ENCODE measurements at places on chromosomes 12 and 14.

DNA sequence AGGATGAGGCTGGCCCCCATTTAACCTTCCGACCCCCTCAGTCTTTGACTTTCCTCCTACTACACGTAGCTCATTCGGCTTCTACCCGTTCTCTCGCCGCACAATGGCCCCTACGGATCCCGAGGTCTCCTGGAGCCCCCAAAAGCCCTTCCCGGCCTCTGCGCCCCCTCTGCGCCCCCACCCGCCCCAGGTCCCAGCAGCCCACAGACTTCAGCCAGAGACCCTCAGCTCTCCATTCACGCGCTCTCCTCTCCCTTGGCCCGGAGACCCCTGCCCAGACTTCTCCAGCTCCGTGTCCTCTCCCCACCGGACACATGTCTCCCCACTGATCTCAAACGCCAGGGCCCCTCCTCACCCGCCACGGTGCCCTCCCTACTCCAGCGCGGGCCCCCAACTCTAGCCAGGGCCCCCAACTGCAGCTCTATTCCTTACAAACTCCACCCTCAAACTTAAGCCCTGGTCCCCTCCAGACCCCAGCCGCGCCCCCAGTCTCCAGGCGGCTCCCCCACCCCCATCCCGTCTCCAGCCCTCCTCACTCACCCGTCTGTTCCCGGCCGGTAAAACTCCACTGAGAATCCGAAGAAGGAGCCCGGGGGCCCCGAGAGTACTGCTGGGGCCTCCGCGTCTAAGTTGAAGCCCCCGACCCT, 502 bp downstream of the ITGA5 start:
- no peak for DNase-seq

DNA sequence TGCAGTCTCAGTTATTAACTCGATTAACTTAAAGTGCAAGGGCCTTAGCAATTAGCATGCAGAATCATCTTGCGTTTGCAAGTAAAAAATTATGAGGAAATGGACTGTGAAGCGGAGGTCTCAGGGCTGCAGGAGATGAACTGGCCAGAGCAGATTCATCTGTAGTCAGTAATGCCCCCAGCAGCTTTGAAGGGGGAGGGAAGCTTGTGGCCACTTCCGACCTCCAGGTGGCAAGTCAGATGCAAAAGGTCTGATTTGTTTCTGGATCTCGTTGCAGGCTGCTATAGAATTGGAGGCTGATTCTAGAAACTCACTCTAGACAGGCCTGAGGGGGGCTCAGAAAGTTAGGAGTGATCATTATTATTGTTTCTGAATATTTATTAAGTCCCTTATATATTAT, 107.4 kb upstream of the RGS6 start:
- no peak for DNase-seq

DNA sequence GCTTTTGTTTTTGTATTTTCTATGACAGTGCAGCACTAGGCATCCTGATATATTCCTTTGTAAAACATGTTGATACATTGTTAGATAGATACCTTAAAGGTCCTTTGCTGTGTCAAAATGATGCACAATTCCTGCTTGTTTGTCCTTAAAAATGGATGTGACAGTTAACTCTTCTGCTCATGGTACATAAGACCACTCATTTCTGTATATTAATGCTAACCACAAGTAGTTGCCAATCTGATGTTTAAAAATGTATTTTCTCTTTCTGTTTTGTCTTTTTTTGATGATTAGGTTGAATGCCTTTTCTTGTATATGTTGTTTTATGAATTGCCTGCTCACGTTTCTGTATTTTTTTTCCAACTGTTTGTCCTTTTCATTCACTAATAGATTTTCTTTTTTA, 35.1 kb downstream of the ATF7IP start:
- DNase-seq, result no peak

GRCh38 chr12:60205500-60205899, 609.7 kb downstream of the SLC16A7 start:
- no peak for DNase-seq

DNA sequence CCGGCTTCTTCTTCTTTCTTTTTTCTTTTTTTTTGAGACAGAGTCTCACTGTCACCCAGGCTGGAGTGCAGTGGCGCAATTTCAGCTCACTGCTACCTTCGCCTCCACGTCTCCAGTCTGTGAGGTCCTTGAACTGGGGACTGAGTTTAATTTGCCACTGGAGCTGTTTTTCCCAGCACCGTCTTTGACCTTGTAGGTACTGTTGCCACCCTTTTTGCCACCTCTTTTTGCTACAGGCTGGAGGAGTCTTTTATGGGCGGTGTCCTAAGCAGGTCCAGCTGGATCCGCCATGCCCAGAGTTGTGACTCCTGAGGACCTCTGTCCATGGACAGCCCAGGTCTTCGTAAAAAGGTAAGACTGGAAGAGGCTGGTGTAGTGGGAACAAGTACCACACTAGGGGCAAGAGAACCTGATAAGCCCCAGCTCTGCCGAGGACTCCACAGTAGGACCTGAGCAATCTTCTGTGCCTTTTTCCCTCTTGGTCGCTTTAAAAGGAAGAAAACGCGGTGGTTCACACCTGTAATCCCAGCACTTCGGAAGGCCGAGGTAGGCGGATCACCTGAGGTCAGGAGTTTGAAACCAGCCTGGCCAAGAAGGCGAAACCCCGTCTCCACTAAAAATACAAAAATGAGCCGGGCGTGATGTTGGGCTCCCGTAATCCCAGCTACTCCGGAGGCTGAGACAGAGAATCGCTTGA, 946 bp downstream of the RNU4-2 start:
- peak; percentile 22 for DNase-seq

- DNase-seq, result no peak
These were observed 403.8 kb downstream of the NPAS3 start for GRCh38 chr14:33342299-33342974.

DNA sequence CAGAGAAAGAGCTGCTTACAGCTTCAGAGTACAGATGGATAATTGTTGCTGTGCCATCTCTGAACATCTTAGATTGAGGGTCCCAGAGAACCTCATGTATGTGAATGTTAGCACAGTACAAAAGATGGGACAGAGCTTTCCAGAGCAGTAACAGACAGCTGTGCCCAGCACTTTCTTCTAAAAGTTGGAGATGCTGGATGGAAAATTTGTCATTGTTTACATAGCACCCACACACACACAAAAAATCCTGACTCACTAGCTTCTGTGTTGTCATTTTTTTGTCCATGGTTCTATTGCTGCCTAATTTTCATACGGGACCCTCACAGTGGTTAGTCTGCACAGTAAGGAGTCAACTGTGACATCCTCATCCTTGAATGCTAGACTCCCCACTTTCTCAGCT, 374.7 kb downstream of the DIO2 start:
- DNase-seq, result no peak

DNA sequence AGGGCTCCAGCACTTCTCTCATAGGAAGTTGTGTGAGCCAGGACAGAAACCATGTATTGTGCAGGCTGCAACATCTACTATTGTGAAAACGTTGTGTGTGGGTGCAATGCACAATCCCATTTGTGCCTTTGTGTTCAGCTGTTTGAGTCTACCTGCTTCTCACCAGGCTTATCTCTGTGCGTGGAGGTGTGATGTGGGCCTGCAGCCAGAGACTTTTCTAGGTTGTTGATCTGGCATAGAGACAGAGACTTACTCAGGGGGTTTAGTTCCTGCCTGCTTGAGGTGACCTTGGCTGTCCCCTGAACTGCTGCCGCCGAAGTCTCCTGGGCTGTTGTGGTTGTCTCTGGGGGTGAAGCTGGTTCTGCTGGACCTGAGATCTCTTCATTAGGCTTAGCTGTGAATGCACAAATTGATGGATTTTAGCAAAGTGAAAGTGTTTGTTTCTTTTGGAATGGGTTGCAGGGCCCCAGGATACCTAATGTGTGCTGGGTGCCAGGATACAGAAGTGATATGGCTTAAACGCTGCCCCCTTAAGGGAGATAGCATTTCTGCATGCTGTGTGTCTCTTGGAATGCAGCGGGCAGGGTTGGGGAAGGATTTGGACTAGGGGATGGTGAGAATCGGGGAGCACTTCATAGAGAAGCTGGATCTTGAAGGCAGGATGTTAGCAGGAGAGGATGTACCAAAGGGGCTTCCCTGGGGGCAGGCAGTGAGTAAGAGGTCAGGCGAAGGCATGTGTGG, 2.5 kb downstream of the LACRT start:
- DNase-seq, result no peak

GRCh38 chr12:19186722-19187661, 57.5 kb downstream of the PLEKHA5 start:
- DNase-seq, result peak; percentile 12

DNA sequence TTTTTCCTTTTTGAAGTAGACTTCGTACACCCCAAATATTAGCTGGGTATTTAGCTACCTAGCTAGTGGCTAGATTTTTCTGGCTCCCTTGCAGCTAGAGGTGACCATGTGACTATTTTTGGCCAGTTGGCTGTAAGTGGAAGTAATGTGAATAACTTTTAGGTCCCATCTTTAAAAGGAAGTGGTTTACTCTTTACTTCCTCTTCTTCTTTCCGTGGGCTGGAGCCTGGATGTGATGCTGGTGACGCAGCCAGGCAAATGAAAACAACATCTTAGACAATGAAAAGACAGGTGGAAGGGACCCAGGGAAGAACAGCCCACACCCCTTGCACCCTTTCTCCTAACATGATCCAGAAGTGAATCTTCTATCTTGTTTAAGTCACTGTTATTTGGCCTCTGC, 245.5 kb downstream of the ATP23 start:
- DNase-seq, result no peak

All from NCI-H2227 treated with DMSO at 0.1 percent for 48 hours (cell line).